T-helper 17 cell (primary cell): ENCODE measurements at places on chromosomes 5 and 9. TPM values are rescaled to one million over a fixed set of nuclear protein-coding genes. Genes with fewer than 3 reads are reported as not detected.

DNA sequence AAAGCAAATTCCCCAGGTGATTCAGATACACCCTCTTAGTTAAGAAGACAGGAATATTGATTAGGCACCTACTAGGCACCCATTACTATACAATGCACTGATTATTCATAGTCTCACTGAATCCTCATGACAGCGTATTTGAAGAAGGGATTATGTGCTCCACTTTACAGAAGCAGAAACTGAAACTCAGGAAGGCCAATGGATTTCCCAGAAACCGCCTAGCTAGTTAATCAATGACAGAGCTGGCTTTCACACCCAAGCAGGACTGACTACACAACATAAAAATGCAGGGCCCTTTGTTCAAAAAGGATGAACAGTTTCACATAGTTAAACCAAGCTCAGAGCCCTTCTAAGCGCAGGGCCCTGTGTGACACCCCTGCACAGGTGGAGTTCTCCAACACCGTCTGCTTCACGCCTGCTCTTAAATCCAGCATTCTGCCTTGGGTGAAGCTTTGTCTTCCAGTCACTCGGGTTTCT is 117.3 kb downstream of the TTLL11 start:
- no peak for DNase-seq

- DNase-seq: no peak
Observed at GRCh38 chr5:7246287-7246686, 149.7 kb upstream of the ADCY2 start.

- no peak for DNase-seq
Observed at GRCh38 chr5:139762615-139763170, 32.9 kb upstream of the PSD2 start.

GRCh38 chr5:158847772-158848171 is 251.9 kb downstream of the EBF1 start:
- DNase-seq: no peak

- no peak for DNase-seq
Observed at GRCh38 chr9:130860458-130861316, 25.6 kb downstream of the ABL1 start.

- no peak for DNase-seq
Observed at GRCh38 chr5:148255456-148255855, 13.1 kb upstream of the SPINK13 start.

- DNase-seq: no peak
Observed at GRCh38 chr9:73162987-73163768, 11.5 kb downstream of the ANXA1 start.

- DNase-seq: no peak
Observed at GRCh38 chr5:74261866-74262265, 378.7 kb downstream of the ENC1 start.

DNA sequence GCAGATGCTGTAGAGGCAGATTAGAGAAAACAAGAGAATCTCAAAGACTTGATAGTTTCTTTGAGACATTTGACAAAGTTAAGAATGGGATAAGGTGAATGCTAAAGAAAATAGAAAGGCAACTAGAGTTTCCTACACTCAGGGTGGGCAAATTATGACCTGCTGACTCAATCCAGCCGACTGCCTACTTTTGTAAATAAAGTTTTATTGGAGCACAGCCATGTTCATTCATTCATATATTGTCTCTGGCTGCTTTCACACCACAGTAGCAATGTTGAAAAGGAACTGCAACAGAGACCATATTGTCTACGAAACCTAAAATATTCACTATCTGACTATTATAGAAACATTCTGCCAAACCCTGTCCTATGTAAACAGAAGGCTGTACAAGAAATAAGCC is 37.6 kb upstream of the TARS1 start:
- DNase-seq: no peak

DNA sequence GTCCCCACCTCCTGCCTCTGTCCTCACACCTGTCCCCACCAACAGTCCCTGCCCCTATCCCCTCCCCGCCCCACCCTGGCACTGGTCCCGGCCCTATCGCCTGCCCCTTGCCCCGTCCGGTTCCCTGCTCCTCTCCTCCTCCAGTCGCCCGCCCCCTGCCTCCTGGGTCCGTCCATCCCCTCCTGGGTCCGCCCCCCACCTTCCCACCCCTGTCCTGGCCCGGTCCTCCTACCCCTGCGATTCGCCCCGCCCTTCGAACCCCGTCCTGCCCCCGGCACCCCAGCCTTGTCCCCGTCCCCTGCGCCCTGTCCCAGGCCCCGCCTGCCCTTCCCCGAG is 372 bp downstream of the EDF1 start:
- DNase-seq: no peak

- DNase-seq: no peak
Observed at GRCh38 chr5:1736889-1737711, 62.5 kb downstream of the MRPL36 start.

DNA sequence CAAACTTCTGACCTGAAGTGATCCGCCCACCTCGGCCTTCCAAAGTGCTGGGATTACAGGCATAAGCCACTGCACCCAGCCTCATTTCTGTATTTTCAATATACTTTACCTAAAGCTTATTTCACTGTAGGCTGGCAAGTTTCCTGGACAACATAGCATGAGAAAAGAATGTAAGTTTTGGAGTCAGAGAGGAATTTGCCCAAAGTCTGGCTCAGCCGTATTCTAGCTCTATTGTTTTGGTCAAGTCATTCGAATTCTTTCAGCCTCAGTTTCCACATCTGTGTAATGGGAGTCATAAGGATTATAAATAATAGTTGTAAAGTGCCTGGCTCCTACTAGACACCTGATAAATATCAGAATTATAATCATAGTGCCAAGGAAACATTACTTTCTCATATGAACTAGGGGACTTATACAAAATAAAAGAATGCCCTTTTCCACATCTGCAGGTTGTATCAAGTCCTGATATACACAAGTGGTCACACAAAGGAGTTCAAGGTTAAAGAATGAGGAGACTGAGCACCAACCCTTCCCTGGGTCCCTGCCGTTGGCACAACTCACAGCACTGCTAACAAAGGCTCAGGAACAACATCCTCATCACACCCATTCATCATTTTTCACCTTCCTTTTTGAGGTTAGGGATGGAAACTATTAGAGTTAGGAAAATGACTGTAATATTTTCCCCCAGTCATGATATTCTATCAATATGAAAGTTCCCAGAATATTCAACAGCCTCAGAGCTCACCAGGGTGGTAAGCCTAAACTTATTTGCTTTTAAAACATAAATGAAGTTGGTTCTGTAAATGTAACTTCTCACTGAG is 34.6 kb upstream of the RAI14 start:
- no peak for DNase-seq

GRCh38 chr5:179568721-179569120 is 18.4 kb downstream of the RUFY1 start:
- no peak for DNase-seq

DNA sequence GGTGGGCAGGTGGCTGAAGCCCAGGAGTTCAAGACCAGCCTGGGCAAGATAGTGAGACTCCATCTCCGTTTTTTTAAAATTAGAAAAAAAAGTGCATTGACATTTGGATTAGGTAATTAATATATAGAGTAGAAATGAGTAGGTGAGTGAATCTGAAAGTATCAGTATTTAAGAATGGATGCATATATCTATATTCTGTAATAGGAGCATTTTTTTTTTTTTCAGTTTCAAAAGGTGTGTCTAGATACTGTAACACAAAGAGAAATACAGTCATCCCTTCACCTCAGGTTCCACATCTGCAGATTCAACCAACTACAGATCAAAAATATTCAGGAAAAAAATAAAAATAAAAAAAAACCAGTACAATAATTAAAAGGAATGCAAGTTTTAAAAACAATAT is 50.8 kb downstream of the RBM27 start:
- no peak for DNase-seq

GRCh38 chr9:137313956-137314560 is 12.0 kb upstream of the NRARP start:
- no peak for DNase-seq

DNA sequence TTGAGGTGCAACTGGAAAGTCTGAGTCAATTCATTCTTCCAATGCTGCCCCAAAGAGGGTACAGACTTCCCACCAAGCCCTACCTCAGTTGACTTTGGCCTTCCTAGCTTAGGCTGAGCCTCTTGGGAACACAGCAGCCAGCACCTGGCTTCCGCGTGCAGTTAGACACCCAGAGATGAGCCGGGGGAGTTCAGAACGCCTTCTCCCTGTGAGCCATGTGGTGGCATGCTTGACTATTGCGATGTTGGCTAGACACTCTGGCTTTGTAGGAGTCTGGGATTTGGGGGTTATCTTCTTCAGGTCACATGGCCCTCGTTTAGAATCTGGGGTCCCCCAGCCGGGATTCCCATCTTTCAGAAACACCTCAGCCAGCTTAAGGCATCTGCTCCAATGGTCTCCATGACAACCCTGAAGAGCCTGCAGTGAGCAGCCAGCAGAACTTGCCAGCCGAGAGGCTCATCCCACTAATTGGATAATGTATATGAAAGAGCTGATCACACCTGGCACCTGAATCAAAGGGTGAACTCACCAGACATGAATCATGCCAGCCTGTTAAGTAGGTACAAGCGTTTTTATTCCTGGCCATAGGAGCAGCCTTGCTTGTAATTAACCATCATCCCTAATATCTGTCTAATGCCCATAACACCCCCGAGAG is 167.5 kb downstream of the SYK start:
- DNase-seq: no peak

GRCh38 chr5:170711300-170711699 is 72.2 kb upstream of the GABRP start:
- no peak for DNase-seq

DNA sequence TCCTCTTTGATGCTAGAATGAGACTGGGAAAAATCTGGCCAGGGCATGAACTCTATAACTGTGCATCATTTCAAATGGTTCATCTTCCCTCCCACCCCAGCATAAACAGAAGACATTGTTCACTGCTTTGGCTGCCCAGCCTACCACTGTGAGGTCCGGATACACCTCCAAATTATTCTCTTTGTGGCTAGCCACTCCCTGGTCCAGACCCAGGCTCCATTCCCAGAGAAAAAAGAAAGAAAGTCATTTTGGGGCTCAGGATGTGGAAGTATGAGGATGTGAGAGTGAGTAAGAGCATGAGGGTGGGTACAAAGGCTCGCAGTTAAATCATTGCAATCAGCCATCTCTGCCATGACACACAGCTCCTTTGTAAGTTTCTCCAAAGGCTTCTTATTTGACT is 559.2 kb downstream of the PSAT1 start:
- DNase-seq: no peak

DNA sequence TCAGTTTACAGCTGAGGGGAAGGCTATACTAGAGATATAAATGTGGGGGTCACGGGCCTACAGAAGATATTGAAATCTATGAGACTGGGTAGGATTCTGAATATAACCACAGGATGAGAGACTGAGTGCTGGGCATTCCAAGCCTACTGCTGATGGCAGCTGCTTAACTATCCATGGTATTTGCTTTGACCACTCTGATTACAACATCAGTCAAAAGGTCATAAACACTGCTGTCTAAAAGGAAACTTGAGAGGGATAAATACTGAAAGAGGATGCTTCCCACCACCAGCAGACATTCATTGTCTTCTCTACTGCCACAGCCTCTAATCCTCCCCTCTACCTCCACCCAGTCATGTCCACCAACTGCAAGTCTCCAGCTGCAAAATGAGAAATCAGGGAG is 3.8 kb downstream of the ZNF622 start:
- DNase-seq: no peak

DNA sequence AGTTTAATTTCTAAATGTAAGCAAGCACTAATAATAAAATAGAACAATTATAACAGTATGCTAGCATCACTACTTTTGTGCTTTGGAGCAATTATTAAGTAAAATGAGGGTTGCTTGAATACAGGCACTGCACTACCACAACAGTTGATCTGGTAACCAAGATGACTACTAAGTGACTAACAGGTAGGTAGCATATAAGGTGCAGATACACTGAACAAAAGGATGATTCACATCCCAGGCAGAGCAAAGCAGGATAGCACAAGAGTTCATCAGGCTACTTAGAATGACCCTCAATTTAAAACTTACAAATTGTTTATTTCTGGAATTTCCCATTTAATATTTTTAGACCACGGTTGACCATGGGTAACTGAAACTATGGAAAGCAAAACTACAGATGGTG is 48.0 kb upstream of the RGS7BP start:
- no peak for DNase-seq

GRCh38 chr5:125798307-125798706 is 624.9 kb upstream of the GRAMD2B start:
- no peak for DNase-seq

- no peak for DNase-seq
Observed at GRCh38 chr5:125602184-125602583, 821.0 kb upstream of the GRAMD2B start.

DNA sequence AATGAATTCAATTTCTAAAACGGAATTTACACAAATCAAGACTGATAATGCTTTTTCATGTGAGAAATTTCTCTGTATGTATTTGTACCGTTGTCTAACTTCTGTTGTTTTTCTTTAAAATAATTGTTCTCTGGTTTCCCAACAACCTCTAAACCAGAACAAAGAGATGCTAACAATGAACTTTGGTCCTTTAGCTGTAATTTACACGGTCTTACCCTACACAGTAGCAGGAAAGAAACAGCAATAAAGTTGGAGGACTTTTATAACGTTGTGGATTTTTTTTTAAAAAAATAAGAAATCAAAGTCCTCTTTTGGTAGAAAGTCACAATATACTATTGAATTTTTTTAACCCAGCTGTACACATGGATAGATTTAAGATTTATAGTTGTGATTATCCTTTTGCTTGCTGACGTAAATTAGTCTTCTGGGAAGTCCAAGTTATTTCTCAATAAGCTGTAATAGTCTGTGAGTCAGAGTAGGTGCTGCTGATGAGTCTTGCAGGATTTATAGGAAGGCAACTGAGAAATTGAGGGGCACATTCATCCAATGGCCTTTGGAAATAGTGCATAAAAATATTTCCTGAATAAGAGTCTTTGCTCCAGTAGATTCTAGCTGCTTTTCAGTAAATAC is 76.8 kb upstream of the PCSK1 start:
- DNase-seq: no peak

CCDC192 gene
- not detected for total RNA-seq

F2RL2 gene
- not detected for total RNA-seq

CCL27 gene
- not detected for total RNA-seq

RLN2 gene
- 1.8 TPM for total RNA-seq

ANKRD18B gene
- 1.5 TPM for total RNA-seq

GDNF gene
- not detected for total RNA-seq

CD274 gene
- 6.7 TPM for total RNA-seq

PPP2R2B gene
- total RNA-seq: 6.9 TPM

SERF1A gene
- total RNA-seq: 10.1 TPM

GOLPH3 gene
- 61.9 TPM for total RNA-seq

LVRN gene
- not detected for total RNA-seq

UBTD2 gene
- total RNA-seq: 3.5 TPM
